ENCODE measurements at places on chromosomes 13 and 19.

DNA sequence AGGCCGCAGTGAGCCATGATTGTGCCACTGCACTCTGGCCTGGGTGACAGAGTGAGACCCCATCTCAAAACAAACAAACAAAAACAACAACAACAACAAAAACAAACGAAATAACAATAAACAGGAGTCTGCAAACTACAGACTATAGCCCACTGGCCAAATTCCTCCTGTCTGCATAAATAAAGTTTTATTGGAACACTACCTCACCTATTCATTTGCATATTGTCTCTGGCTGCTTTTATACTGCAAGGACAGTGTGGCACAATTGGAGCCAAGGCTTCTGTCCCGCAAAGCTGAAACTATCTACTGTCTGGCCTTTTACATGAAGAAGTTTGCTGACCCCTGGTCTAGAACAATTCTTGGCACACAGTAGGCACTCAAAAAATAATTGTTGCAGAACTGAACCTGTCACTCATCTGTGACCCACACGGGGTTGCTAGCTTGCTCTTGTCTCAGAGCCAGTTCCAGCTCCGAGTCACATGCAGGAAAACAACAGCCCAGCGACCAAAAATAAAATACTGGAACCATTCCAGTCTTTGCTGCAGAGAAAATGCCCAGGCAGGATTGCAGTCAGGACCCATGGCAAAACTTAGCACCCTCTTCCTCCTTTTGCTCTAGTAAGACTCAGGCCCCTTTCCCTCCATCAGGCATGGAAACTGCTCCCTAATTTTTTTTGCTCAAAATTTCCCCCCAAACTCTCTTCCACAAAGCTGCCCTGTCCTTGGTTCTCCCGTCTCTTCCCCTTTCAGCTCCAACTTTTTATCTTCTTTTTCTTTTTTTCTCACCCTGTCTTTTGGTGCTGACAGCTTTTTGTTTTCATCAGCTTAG lies 4.8 kb upstream of the MYH14 start:
- no peak for DNase-seq

- DNase-seq, result no peak
Measured at GRCh38 chr19:19948800-19949199, 48.1 kb downstream of the ZNF93 start.

GRCh38 chr19:46513461-46514236 lies 18.0 kb upstream of the PNMA8B start:
- no peak for DNase-seq

DNA sequence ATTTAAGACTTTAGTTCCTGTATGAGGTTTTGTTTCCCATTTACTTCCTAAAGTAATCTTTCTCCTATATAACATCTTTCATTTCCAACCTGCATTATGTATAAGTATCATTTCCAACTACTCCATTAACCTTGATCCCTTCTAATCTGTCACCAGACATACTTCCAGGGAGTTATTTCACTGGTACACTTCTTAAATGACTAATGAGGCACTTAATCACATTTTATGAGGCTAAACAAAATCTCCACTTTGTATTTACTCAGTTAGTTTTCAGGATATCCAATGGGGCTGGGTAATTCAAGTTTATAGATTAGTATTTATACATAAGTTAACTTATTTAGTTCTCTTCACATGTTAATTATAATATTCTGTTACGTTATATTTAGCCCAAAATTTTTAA lies 634.7 kb downstream of the PCDH17 start:
- DNase-seq, result no peak

- no peak for DNase-seq
Measured at GRCh38 chr19:1837625-1838105, 10.6 kb downstream of the REXO1 start.

DNA sequence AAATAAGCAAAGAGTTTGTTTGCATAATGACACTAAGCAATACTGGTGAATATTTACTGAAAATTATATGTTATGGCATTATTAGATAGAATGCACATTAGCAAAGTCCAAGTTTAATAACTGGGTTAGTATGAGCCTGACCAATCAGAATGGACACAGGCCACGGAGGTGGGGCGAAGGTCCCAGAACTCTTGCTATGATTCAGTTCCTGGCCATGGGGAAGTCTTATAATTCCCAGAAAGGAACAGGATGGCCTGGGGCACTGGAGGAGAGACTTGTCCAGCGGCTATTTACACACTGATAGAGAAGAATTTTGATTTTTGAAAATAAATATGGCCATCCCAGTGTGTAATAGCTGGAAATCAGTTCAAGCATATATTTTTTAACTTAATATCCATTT lies 372.0 kb downstream of the EFNB2 start:
- DNase-seq, result no peak

DNA sequence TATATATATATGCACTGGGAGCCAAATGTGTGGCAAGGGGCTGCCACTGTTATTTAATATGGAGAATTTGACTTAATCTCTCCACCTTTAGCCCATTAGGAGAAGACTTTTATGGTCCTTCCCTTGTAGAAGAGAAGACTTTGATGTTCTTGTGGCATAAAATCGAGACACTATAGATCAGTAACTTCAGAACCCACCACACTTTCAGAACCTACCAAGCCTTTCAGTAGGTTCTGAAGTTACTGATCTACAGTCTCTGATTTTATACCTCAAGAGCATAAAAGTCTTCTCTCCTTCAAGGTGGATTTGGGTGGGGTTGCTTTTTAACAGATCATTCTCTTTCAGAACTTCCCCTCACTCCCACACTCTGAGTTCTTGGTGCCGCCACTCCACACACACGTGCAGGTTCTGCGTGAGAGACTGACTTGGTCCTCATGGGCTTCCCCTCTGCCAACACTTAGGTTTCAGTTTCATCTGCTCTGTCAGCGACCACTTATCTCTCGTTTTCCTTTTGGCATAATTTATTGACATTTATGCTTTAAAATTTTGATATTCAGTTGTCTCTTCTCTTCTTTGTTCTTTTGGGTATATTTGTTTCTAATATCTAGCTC lies 213.4 kb upstream of the PCDH17 start:
- no peak for DNase-seq

DNA sequence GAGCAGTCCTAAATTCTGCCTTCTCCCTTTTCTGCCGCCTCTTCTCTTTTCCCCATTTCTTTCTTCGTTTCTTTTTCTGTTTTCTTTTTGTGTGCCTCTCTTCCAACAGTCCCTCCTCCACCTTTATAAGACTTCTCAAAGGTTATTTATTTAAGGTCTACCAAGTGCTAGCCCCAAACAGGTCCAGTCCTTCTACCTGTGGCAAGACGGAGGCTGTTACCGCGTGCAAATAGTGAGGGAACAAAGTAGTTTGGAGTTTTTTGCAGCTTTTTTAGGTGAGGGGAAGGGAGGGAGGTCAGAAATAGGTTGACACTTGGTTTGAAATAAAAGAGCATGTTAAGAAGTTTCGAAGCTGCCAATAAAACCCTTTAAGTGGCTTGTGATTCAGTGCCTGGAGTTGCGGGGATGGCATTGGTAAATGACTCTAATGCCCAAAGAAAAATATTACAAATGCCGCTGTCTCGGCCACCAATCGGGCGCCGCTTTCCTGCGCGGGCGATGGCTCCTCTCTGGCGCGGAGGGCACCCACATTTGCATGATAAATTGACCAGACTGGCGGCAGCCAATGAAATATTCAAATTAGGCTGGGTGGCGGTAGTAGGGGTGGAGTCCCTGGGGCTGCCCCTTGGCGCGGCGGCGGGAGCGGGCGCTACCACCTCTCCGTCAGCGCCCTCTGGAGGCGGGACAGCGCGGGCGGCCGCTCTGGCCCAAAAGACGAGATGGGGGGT lies 7.5 kb upstream of the TSHZ3 start:
- DNase-seq, result no peak

DNA sequence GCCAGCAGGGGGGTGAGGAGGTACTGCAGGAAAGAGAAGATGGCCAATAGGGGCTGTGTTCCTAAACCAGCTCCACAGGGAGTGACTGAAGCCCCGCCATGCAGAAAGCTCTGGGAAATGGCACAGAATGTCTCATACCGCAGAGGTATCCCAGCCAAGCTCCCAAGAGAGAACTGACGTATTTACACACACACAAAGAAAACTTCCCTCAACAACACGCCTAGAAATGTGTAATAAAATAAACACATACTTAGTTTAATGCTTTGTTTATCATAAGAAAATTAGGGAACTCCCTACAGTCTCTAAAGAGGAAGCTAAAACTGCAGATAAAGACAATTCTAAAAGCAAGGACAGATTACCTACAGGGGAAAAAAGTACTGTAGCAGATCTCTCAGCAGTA lies 40.0 kb downstream of the ESD start:
- DNase-seq, result no peak

DNA sequence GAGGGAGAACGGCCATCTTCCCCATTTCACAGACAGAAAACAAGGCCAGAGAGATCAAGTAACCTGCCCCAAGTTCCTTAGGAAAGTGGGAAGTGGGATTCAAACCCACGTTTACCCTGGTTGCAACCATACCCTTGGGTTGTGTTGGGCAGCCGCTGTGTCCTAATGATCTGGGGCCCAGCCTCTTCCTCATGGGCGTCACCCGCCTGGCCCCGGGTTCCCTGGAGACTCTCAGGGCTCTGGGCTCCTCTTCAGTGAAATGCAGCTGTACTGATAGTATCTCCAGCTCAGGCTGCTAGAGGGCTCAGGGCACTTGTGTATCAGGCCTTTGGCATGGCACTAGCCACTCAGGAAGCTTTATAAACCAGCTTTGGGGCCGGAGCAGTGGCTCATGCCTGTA lies 9.8 kb downstream of the TMED1 start:
- no peak for DNase-seq

- DNase-seq, result no peak
Measured at GRCh38 chr19:55285229-55285890, 1.6 kb downstream of the BRSK1 start.

- no peak for DNase-seq
Measured at GRCh38 chr13:96041326-96042110, 11.7 kb downstream of the UGGT2 start.

DNA sequence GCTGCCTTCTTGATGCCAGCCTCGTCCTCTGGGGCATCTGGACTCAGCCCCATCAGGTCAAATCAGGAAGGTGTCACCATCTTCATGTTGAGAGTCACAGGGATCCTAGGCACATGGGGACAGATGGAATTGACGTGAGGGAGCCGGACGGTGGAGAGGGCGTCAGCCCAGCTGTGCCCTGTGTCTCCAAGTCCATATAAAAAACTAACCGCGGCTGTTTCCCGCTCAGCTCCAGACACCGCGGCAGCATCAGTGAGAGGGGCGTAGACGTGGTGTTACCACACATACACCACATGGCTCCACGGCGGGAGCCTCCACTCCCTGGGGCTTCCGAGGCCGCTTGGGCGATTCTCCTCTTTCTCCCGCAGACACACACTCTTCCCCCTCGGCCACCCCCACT lies 5.6 kb upstream of the PRR36 start:
- DNase-seq, result no peak

DNA sequence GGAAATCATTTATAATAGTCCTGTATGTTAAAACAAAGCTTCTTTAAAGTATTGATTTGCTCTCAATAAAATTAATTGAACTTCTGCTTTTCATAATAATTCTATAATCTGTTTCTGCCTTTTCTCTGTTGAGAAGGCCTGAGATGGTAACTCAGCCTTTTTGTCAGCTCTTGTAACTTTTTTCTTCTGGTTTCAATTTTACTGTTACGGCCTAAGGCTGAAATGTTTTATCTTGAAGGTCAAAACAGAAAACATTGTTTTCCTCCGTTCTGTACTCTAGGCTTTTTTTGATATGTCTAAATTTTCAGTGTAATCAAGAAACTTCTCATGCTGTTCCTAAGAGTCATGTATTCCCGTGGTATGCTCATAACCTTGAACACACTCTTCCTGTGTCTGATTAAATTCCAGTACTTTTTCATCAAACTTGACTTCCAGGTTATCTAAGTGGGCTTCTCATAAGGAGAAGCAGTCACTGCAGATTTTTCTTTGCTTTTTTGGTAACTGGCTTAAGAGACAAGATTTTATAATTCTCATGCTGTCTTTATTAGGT lies 7.6 kb upstream of the NAXD start:
- DNase-seq, result no peak

DNA sequence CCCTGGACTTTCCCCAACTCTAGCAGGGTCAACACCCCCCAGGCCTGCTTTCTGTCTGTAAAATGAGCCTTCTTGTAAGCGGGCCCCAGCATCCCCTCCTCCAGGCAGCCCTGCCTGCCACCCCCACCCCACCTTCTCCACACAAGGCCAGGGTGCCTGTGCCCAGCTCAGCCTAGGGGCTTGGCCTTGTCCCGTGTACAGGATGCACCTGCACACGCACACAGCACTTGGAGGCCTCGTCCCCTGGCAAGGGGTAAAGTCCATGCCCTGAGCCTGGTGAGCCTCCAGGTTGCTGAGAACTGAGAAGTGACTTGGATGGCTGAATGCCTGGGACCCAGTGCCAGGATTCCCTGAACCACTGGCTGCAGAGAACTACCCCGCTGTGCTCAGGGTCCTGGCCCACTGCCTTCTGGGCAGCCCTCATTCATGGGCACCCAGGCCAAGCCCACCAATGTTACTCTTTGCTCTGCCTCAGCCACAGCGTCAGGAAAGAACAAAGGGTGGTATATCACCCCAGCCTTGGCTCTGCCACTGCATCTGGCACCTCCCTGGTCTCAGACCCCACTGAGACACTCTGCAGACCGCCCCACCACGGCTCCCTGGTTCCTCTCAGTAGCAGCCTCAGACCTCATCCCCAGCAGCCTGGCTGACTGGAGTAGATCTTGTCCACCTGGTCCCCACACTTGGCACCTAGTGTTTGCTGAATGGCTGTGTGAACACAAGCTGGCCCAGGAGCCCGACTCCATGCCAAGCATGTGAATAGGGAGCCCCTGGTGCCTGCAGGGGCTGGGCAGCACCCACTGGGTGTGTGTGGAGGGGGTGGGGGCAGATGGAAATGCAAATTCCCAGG lies 1.8 kb upstream of the TM6SF2 start:
- DNase-seq, result no peak

- DNase-seq, result no peak
Measured at GRCh38 chr13:45361596-45362206, 20.7 kb upstream of the TPT1 start.

DNA sequence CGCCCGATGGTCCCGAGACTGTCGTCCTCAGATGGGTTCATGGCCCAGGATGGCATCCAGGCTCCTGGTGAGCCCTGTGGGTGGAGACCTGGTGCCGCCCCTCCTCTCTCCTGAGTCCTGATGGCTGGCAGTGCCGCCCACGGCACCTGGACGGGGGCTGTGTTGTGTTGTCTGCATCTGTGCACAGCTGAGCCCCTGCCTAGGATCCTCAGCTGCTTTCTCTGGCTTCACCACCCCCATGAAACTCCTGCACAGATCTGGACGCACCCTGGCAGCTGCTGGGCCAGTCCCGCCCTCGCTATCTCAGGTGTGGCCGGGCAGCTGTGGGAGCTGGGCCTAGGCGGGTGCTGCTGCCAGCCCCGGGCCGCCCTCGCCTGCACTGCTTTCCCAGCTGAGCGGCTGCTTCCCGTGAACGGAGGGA lies 27.7 kb downstream of the MCF2L start:
- DNase-seq, result no peak

GRCh38 chr13:94030415-94031119 lies 448.9 kb downstream of the DCT start:
- no peak for DNase-seq

- DNase-seq, result no peak
Measured at GRCh38 chr19:35162471-35163326, 8.2 kb downstream of the FXYD5 start.

Measured in NCI-H1417 treated with DMSO at 0.1 percent for 48 hours (cell line).